Smooth muscle cell of trachea (primary cell): ENCODE measurements at places on chromosomes 13 and 19. TPM values are rescaled to one million over a fixed set of nuclear protein-coding genes. Genes with fewer than 3 reads are reported as not detected.

Gene CACNA1A
- total RNA-seq = 16.3 and 29.6 TPM in 2 replicates

Gene CAMSAP3
- total RNA-seq = under 0.01 TPM in 1 of 2 replicates, not detected in the other

Gene OR10H1
- total RNA-seq = under 0.01 TPM in 1 of 2 replicates, not detected in the other

Gene KCTD15
- total RNA-seq = 8.6 and 13.6 TPM in 2 replicates

Gene PNMA8A
- total RNA-seq = 2.5 and 17.3 TPM in 2 replicates

Gene IGFL3
- total RNA-seq = not detected in 2 replicates

Gene SMIM44
- total RNA-seq = not detected in 2 replicates

Gene ZNF730
- 0.33 and 2.6 TPM in 2 replicates for total RNA-seq

Gene ZSCAN1
- total RNA-seq = 0.83 TPM in 1 of 2 replicates, not detected in the other

Gene BRSK1
- total RNA-seq = 4.0 and 5.2 TPM in 2 replicates

Gene C19orf67
- 0.17 TPM in 1 of 2 replicates, not detected in the other for total RNA-seq

Gene ELAVL3
- 0.29 and 0.33 TPM in 2 replicates for total RNA-seq

Gene TMEM145
- 0.33 TPM in 1 of 2 replicates, not detected in the other for total RNA-seq

Gene HSPB6
- 125 and 302 TPM in 2 replicates for total RNA-seq

Gene PDE4C
- total RNA-seq = 0.87 and 6.0 TPM in 2 replicates

Gene LINGO3
- total RNA-seq = not detected in 2 replicates

Gene RGCC
- total RNA-seq = 19.8 and 26.0 TPM in 2 replicates

Gene IRGC
- total RNA-seq = under 0.01 TPM in 1 of 2 replicates, not detected in the other

Gene ZSCAN22
- total RNA-seq = 3.2 and 3.3 TPM in 2 replicates

Gene PABPC3
- 0.15 and 0.17 TPM in 2 replicates for total RNA-seq

Gene ONECUT3
- total RNA-seq = under 0.01 TPM in 1 of 2 replicates, not detected in the other

Gene COMP
- total RNA-seq = 0.15 and 0.17 TPM in 2 replicates

Gene PSG6
- total RNA-seq = 1.0 TPM in 1 of 2 replicates, not detected in the other

Gene ATF5
- 19.9 and 30.4 TPM in 2 replicates for total RNA-seq

Gene SLC10A2
- total RNA-seq = not detected in 2 replicates

Gene EFNB2
- 3.9 and 4.6 TPM in 2 replicates for total RNA-seq

Gene ZNF256
- total RNA-seq = 3.3 and 6.1 TPM in 2 replicates

Gene KCNJ14
- total RNA-seq = 0.29 and 1.2 TPM in 2 replicates

Gene ZNF85
- 1.5 and 4.8 TPM in 2 replicates for total RNA-seq

Gene DDA1
- total RNA-seq = 12.2 and 12.9 TPM in 2 replicates

Gene CEACAM20
- total RNA-seq = not detected in 2 replicates

Gene SIGLEC5
- not detected in 2 replicates for total RNA-seq

Gene KLK6
- not detected in 2 replicates for total RNA-seq

Gene B3GNT8
- total RNA-seq = 3.5 and 4.5 TPM in 2 replicates

Gene APOC4
- not detected in 2 replicates for total RNA-seq

Gene PGLYRP2
- not detected in 2 replicates for total RNA-seq

Gene ZNF835
- total RNA-seq = 0.15 and 1.2 TPM in 2 replicates

Gene KL
- 0.15 TPM in 1 of 2 replicates, not detected in the other for total RNA-seq

Gene PODNL1
- 1.6 and 2.5 TPM in 2 replicates for total RNA-seq

Gene PRTN3
- total RNA-seq = not detected in 2 replicates

Gene SSC5D
- total RNA-seq = 14.4 and 47.6 TPM in 2 replicates

Gene RXFP2
- total RNA-seq = not detected in 2 replicates

Gene PEAK3
- not detected in 2 replicates for total RNA-seq

Gene KLF1
- total RNA-seq = 0.17 TPM in 1 of 2 replicates, not detected in the other

Gene ZNF780A
- total RNA-seq = 18.5 and 27.1 TPM in 2 replicates

Gene MAST1
- total RNA-seq = 0.15 and 3.3 TPM in 2 replicates

Gene ZNF480
- total RNA-seq = 5.5 and 6.5 TPM in 2 replicates

Gene GJB2
- 0.29 and 0.33 TPM in 2 replicates for total RNA-seq

Gene GRK1
- total RNA-seq = 0.15 TPM in 1 of 2 replicates, not detected in the other

Gene ZNF681
- 0.50 and 0.87 TPM in 2 replicates for total RNA-seq

Gene NDUFA7
- 8.4 and 19.8 TPM in 2 replicates for total RNA-seq

Gene MBD3L3
- total RNA-seq = not detected in 2 replicates

Gene STOML3
- total RNA-seq = not detected in 2 replicates

Gene MADCAM1
- 0.15 TPM in 1 of 2 replicates, not detected in the other for total RNA-seq

Gene EXOC3L2
- 0.17 TPM in 1 of 2 replicates, not detected in the other for total RNA-seq

Gene RNF126
- 21.5 and 24.1 TPM in 2 replicates for total RNA-seq

Gene ZNF329
- total RNA-seq = 17.5 and 21.2 TPM in 2 replicates

Gene YJEFN3
- 0.33 and 1.0 TPM in 2 replicates for total RNA-seq

Gene GAPDHS
- 0.17 TPM in 1 of 2 replicates, not detected in the other for total RNA-seq
